ENCODE measurements at places on chromosomes 1 and 21.

- H3K36me3 ChIP-seq: no peaks in the 10 kb centered on the region
- peak; percentile 12 for DNase-seq
These were observed 9.1 kb downstream of the CDKN2C start for GRCh38 chr1:50978852-50979781.

DNA sequence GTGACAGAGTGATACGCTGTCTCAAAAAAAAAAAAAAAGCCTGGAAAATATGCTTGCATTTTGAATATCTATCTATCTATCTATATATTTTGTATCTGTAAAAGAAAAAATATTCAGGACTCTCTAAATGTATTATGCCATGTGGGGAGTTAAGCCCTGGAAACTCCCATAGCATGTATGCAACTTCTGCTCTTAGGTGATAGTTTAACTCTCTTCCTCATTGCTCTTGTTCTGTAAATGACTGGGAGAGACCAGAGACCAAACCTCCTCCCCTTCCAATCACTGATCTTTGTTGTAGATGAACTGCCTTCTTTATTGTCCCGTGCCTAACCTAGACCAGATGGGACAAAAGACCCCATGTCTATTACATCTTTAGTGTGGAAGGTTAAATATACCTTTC, 37.6 kb upstream of the CAMTA1 start:
- peaks cover 39% of the 10 kb centered on the region for H3K27me3 ChIP-seq
- no peak for DNase-seq
- no peak overlapping the region for H3K27ac ChIP-seq
- no peaks in the 10 kb centered on the region for H3K36me3 ChIP-seq
- peaks cover 12% of the 10 kb centered on the region for H3K4me1 ChIP-seq

GRCh38 chr1:97139512-97139911, 417.9 kb downstream of the PTBP2 start:
- no peak overlapping the region for H3K27ac ChIP-seq
- no peak for DNase-seq
- no peak overlapping the region for H3K4me3 ChIP-seq

- H3K4me3 ChIP-seq: peak overlapping the region; percentile 96
- DNase-seq: peak; percentile 66
- H3K4me1 ChIP-seq: peaks cover 63% of the 10 kb centered on the region
- peaks cover 21% of the 10 kb centered on the region for H3K36me3 ChIP-seq
- peaks cover 19% of the 10 kb centered on the region for H3K27me3 ChIP-seq
- peak overlapping the region; percentile 93 for H3K27ac ChIP-seq
These were observed 731 bp downstream of the EFNA4 start for GRCh38 chr1:155064111-155064831.

DNA sequence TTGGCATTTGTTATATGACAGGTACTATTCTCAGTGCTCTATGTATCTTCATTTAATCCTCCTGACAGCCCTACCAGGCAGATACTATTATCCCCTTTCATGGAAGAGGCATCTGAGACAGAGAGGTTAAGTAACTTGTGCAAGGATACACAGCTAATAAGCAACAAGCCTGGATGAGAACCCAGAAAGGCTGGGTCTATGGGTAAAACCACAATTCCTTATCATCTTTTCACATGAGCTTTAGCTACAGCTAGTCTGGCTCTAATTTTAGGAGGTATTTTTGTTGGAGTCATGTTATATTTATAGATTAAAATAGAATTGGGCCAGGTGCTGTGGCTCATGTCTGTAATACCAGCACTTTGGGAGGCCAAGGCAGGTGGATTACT, 27.7 kb downstream of the DNTTIP2 start:
- peaks cover 4% of the 10 kb centered on the region for H3K27me3 ChIP-seq
- H3K4me1 ChIP-seq: no peaks in the 10 kb centered on the region
- no peak for DNase-seq
- H3K27ac ChIP-seq: no peak overlapping the region
- H3K36me3 ChIP-seq: peaks cover 23% of the 10 kb centered on the region
- no peak overlapping the region for H3K4me3 ChIP-seq

GRCh38 chr21:37899146-37899545, 17.1 kb downstream of the KCNJ6 start:
- peaks cover 31% of the 10 kb centered on the region for H3K27me3 ChIP-seq
- no peaks in the 10 kb centered on the region for H3K4me1 ChIP-seq
- no peak overlapping the region for H3K27ac ChIP-seq
- DNase-seq: no peak

DNA sequence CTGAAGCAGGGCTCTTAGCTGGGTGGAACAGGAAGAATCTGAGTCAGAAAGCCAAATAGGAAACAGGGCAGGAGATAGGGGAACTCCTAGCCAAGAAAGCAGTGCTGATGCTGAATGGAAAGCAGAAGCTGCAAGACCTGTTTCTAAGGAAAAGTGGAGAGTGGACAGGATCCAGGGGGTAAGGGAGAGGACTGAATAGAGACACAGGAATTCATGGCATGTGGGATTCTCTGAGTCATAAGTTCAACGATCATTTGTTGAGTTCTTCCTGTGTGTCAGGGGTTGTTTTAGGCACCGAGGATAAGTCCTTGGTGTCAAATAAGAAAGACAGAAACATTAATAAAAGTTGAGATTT, 153.8 kb upstream of the FGGY start:
- no peak overlapping the region for H3K27ac ChIP-seq
- no peak overlapping the region for H3K4me3 ChIP-seq
- DNase-seq: no peak
- no peaks in the 10 kb centered on the region for H3K36me3 ChIP-seq

DNA sequence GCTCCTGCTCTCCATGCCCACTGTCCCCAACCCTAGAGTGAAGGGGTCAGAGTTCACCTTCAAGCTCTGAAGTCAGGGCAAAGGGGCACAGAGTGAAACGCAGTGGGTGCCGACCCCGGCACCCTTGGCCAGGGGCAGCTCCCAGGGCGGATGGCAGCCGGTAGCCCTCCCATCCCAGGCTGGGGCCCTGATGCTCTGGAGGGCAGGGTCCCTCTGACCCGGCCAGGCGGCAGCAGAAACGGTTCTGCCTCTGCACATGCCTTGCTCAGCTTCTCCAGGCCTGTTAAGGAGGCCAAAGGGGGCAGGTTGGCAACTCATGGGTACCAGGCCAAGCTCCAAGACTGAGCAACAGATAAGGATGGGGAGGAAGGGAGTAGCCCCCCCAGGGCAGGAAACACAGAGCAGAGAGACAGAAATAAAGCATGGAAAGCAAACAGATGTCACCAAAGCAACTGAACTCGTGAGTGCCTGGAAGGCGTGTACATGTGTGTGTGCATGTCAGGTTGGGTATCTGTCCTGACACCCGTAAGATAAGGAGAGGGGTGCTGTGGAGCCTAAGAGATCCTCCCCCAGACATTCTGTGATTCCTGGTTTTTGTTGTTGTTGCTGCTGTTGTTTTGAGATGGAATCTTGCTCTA, 112.3 kb upstream of the IFFO2 start:
- peaks cover 9% of the 10 kb centered on the region for H3K36me3 ChIP-seq
- no peak overlapping the region for H3K4me3 ChIP-seq

DNA sequence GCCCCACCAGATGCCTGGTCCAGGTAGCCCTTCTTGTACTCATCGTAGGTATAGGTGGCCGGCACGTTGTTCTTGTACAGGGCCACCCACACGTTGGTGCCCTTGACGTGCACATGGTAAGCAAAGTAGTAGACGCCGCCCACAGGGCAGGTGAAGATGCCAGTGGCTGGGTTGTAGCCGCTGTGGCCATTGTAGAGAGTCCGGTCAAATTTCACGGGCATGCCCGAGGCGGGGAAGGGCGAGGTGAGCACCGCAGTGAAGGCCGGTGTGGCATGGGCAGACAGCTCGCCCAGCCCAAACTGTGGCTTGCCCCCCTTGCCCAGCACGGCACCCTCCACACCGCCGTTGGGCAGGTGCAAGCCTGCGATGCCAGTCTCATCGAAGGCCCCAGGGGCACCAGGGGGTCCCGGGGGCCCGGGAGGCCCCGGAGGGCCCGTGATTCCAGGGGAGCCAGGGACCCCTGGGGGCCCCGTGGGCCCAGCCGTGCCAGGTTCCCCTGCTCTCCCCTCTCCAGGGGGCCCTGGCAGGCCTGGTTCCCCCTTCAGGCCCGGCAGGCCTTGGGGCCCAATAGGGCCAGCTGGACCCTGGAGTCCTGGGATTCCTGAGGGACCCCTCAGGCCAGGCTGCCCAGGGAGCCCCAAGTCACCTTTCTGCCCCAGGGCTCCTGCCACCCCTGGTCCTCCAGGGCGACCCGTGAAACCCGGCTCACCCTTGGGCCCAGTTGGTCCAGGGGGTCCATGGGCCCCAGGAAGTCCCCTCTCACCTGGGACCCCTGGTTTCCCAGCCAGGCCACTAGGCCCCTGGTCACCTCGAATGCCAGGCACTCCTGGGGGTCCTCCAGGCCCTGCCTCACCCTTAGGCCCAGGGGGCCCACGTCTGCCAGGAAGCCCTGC, 9.2 kb downstream of the ADPRS start:
- no peak overlapping the region for H3K4me3 ChIP-seq
- H3K4me1 ChIP-seq: peaks cover 6% of the 10 kb centered on the region
- H3K36me3 ChIP-seq: peaks cover 8% of the 10 kb centered on the region
- DNase-seq: no peak
- peak overlapping the region; percentile 69 for H3K27ac ChIP-seq

DNA sequence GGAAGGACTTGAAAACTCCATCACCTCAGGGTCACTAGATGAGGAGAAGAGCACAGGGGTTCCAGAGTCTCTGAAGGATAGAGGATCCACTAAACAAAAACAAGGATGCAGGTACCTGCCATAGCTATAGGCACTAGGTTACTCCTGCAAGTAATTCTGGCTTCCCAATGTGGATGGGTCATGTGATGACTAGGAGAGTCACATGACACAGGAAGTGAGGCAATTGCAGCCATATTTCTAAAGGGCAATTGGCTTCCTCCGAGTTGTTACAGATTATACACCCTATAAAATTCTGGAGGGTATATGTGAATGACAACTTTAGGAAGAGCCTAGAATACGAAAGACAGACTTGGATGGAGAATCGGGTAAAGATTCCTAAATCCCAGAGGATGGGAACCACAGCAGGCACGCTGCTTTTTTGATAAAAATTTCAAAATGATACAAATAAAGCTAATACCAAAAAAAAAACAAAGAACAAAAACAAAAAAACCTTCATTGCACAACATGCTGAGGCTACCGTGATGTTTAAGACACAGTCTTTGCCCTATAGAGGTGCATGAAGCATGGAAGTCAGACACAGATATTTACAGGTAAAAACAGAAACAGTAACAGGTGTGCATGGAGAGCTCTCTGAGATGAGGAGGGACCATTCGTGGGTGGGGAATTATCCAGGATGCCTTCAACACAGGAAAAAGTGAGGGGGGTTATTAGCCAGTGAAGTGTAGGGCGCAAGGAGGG, 10.5 kb downstream of the MTX1 start:
- peak overlapping the region; percentile 75 for H3K4me3 ChIP-seq
- DNase-seq: peak; percentile 42
- H3K4me1 ChIP-seq: peaks cover 29% of the 10 kb centered on the region

GRCh38 chr1:224114787-224115175, 870 bp downstream of the FBXO28 start:
- peaks cover 7% of the 10 kb centered on the region for H3K36me3 ChIP-seq
- peak overlapping the region; percentile 88 for H3K4me3 ChIP-seq
- DNase-seq: no peak
- peaks cover 25% of the 10 kb centered on the region for H3K4me1 ChIP-seq
- H3K27ac ChIP-seq: peak overlapping the region; percentile 71
- H3K27me3 ChIP-seq: peaks cover 27% of the 10 kb centered on the region

- no peak overlapping the region for H3K4me3 ChIP-seq
- DNase-seq: no peak
- no peaks in the 10 kb centered on the region for H3K27me3 ChIP-seq
- peaks cover 21% of the 10 kb centered on the region for H3K36me3 ChIP-seq
These were observed 13.8 kb downstream of the SNX7 start for GRCh38 chr1:98675282-98675681.

GRCh38 chr1:61591351-61591750, 133.6 kb downstream of the TM2D1 start:
- no peaks in the 10 kb centered on the region for H3K4me1 ChIP-seq
- H3K27ac ChIP-seq: no peak overlapping the region
- DNase-seq: no peak
- H3K4me3 ChIP-seq: no peak overlapping the region
- peaks cover 18% of the 10 kb centered on the region for H3K27me3 ChIP-seq

GRCh38 chr1:18809953-18810899, 49.2 kb downstream of the TAS1R2 start:
- H3K27ac ChIP-seq: no peak overlapping the region
- H3K27me3 ChIP-seq: peaks cover 30% of the 10 kb centered on the region
- DNase-seq: no peak
